HT-29 (cell line): ENCODE measurements at places on chromosomes 1 and 21.

GRCh38 chr1:168428063-168428731 lies 115.6 kb downstream of the XCL2 start:
- DNase-seq = no peak

DNA sequence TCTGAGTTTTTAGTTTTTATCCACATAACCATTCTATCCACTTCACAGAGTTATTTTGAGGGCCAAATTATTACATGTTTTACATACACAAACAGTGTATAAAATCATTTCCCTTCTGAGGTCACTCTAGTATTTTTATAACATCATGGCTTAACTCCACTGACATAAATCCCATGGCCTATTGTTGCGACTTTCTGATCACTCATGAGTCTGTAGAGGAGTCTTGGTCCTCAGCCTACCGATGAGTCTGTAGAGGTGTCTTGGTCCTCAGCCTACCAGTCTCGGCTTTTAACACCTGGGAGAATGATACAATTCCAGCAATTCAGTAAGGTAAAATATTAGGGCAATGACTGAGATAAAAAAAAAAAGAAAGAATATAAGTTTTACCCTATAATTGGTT lies 483.7 kb downstream of the USP25 start:
- no peak for DNase-seq

DNA sequence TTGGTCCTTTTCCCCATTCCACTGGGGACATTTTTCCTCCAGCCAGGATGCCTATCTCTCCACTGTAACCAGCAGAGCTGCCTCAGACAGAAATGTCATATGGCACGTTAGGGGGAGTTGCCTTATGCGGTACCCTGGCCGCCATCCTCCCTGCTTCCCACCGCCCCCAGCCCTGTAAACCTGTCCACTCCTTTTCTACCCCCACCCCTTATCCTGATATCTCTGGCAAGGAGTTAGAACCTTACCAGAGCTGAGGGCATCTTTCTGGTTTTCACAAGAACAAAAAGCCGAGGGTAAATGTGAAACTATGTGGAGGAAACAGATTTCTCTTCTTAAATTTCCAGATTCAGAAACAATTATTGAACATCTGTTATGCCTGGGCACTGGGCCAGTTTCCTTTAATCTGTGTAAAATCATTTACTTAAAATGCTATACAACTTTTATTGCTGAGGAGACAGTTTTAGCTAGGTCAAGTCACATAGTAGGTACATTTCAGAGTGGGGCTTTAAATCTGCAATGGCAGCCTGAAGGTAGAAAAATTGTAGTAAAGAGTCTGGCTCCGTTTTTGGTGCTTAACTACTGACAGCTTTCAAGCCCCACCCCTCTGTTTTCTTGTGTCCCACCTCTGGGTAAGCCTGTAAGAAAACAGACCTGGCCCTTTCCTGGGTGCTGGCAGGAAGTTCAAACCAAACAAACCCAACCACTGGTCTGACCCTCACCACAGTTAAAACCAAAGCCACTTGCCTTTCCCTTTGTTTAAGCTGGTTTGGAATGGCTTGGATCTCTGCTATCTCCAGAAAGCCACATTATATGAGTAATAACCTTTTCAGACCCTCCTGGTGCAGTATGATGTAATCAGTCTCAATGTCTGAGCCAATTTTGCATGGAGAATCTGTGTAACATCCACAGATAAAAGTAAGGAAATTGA lies 319.0 kb downstream of the HHAT start:
- DNase-seq = no peak

DNA sequence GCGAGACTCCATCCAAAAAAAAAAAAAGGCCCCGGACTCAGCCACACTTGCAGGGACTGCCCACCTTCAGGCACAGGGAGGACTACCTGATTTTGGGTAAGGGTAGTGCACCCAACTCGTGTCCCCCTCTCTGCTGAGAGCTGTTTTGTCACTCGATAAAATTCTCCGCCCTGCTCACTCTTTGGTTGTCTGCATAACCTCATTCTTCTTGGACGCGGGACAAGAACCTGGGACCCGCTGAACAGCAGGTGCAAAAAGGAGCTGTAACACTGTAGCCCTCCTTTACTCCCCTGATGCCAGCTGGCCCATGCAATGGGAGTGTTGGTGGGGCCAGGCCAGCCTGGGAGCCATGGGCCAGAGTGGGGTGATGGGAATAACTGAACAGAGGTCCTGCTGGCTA lies 10.6 kb downstream of the S100B start:
- DNase-seq = no peak

DNA sequence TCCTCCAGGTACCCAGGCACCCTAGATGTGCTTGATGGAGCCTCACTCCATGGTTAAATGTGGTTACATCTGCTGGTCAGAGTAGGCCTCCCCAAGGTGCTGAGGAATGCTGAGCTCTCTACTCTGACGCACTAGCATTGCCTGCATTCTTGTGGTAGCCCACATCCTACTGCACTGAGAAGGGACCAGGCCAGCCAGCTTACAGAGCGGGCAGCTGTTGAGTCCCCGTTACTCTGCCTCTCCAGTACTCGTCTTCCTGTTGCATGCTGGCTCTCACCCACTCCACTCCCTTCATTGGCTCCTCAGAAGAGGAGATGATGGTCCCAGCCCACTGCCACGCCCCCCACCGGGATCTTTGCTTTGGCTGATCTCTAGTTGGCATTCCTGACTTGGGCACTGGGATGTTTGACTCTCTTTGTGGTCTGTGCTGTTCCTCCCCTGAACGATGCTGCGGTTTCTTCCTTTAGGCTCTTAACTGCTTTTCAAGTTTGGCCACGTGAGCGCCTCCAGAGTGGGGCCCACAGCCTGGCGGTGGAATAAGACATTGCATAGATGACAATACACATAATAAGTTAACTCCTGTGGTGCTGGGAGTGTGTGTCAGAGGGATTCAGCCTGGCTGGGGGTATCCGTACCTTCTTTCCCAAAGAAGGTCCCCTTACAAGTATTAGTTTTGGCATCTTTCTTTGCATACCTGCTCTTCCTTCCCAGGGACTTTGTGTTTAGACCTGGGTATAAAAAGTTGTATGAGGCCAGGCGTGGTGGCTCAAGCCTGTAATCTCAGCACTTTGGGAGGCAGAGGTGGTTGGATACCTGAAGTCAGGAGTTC lies 18.6 kb downstream of the AZIN2 start:
- DNase-seq = peak; percentile 76

- DNase-seq = no peak
Observed at GRCh38 chr21:29909571-29909970, 30.2 kb downstream of the GRIK1 start.
